ENCODE measurements at places on chromosomes 4 and X. TPM values are rescaled to one million over a fixed set of nuclear protein-coding genes. Genes with fewer than 3 reads are reported as not detected.

GRCh38 chr4:109160494-109160893 lies 142.0 kb downstream of the COL25A1 start:
- no peaks in the 10 kb centered on the region for H3K4me1 ChIP-seq
- no peak for DNase-seq
- no peak overlapping the region for H3K27ac ChIP-seq
- no peak overlapping the region for H3K4me3 ChIP-seq

- no peak overlapping the region for H3K27ac ChIP-seq
- H3K36me3 ChIP-seq: peaks cover 8% of the 10 kb centered on the region
- no peak overlapping the region for H3K4me3 ChIP-seq
Observed at GRCh38 chrX:53678667-53679066, 7.9 kb downstream of the HUWE1 start.

GRCh38 chr4:40559585-40560465 lies 69.8 kb downstream of the RBM47 start:
- H3K27ac ChIP-seq: no peak overlapping the region
- no peak for DNase-seq
- no peak overlapping the region for H3K4me3 ChIP-seq
- H3K36me3 ChIP-seq: no peaks in the 10 kb centered on the region
- peaks cover 1% of the 10 kb centered on the region for H3K27me3 ChIP-seq

- H3K4me1 ChIP-seq: peaks cover 4% of the 10 kb centered on the region
- no peaks in the 10 kb centered on the region for H3K36me3 ChIP-seq
- H3K27ac ChIP-seq: no peak overlapping the region
- no peak for DNase-seq
- no peaks in the 10 kb centered on the region for H3K27me3 ChIP-seq
Observed at GRCh38 chrX:38205039-38205438, 15.6 kb downstream of the SRPX start.

DCX gene
- polyA plus RNA-seq: not detected

FRAS1 gene
- polyA plus RNA-seq: 1.4 TPM

DNA sequence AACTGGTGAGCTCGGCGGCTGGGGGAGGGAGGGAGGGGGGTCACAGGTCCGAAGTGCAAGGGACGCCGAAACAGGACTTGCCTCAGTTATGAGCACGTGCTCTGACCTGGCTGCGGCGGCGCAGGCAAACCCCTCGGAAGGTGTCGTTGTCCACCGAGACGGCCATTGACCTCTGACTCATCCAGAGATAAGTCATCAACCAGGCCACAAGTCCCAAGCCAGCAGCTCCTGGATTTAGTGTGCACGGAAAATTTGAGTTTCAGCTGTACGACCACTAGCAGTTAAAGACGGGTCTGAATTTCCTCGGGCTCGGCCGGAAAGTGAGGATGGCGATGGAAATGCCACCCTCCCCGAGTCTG lies 674 bp downstream of the SH3D19 start:
- peak; percentile 68 for DNase-seq
- H3K4me3 ChIP-seq: peak overlapping the region; percentile 86

PHOX2B gene
- polyA plus RNA-seq: not detected

GRCh38 chrX:100864657-100865391 lies 9.3 kb downstream of the NOX1 start:
- H3K36me3 ChIP-seq: no peaks in the 10 kb centered on the region
- H3K4me1 ChIP-seq: peaks cover 14% of the 10 kb centered on the region
- no peak overlapping the region for H3K4me3 ChIP-seq
- H3K27ac ChIP-seq: peak overlapping the region; percentile 72

DNA sequence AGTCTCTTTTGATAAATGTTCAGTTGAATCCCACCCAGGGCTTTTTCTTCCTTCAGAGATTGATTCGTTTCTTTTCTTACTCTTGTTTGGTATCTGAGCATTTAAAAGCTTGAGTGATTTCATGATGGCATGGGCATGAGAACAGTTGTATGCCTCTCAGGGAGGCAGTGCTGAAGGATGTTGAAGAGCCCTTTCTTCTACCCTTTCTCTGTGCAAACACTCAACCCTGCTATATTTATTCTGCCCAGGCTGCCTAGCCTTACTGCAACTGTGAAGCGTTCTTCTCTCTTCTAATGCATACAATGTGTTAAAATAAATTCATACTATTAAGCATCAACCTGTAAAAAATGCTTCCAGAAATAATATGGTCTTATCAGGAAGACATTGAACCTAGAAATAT lies 367.6 kb upstream of the LCORL start:
- H3K4me1 ChIP-seq: peaks cover 5% of the 10 kb centered on the region
- H3K27me3 ChIP-seq: peaks cover 4% of the 10 kb centered on the region

DNA sequence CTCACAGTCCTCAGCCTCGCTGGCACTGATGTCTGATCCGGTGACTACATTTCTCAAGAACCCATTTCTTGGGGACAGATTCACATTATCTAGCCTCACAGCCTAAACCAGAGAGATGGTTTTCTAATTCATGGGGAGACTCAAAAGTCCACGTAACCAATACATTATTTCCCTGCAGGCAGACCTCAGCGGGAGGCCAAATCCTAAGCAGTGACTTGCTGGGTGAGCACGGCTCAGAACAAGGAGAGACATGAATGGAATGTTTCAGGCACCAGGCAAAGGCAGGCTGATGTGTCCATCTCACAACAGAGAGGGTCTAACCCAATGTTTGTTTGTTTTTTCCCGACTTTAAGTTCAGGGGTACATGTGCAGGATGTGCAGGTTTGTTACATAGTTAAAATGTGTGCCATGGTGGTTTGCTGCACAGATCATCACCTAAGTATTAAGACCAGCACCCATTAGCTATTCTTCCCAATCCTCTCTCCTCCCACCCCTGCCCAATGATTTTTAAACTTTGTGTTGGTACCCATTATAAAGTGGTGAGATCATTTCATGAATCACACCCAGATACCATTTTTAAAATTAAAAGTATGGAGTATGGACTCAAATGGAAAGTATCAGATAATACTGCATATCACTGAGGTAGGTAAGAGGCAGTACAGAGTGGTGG lies 53.3 kb downstream of the SCD5 start:
- DNase-seq: no peak
- no peak overlapping the region for H3K27ac ChIP-seq
- no peaks in the 10 kb centered on the region for H3K27me3 ChIP-seq
- no peaks in the 10 kb centered on the region for H3K4me1 ChIP-seq

GRCh38 chrX:152831391-152831790 lies 528 bp downstream of the NSDHL start:
- no peaks in the 10 kb centered on the region for H3K36me3 ChIP-seq
- no peak for DNase-seq
- peak overlapping the region; percentile 87 for H3K4me3 ChIP-seq
- peaks cover 18% of the 10 kb centered on the region for H3K4me1 ChIP-seq
- H3K27ac ChIP-seq: peak overlapping the region; percentile 50
- no peaks in the 10 kb centered on the region for H3K27me3 ChIP-seq

GRCh38 chr4:12707381-12708175 lies 776.6 kb downstream of the RAB28 start:
- H3K4me3 ChIP-seq: no peak overlapping the region
- no peak for DNase-seq
- H3K27ac ChIP-seq: no peak overlapping the region

SPANXA1 gene
- polyA plus RNA-seq: not detected

CSAG2 gene
- polyA plus RNA-seq: not detected

SYP gene
- polyA plus RNA-seq: 0.21 TPM

DNA sequence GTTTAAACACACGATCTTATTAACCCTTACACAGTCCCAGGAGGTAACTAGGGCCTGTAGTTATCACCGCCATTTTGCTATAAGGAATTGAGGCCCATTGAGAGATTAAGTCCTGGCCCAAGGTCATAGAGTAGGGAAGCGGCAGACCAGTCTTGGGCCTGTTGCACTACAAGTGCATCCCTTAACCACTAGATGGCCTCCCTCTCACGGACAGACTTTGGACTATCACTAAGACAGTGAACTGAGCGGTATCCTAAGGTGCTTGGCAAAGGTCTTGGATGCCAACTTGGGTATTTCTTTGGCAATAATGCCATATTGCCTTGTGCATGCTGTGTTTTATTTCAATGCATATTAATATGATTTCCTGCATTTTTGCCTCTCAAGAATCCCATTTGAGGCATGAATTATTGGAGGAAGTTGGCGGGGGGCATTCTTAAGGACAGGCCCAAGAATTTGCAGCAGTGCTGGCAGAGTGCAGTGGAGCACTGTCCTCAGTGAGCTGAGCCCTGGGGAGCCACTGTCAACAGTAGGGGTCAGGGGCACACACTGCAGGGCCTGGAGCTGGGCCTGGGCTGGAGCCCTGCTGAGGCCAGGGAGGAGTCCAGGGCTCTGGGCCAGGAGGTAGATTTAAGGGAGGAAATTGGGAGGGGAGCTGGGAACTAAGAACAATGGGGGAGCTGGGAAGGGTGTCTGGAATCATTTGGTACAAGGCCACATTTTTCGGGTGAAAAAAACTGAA lies 147.4 kb downstream of the SMIM20 start:
- no peaks in the 10 kb centered on the region for H3K36me3 ChIP-seq
- no peak overlapping the region for H3K27ac ChIP-seq
- H3K27me3 ChIP-seq: no peaks in the 10 kb centered on the region

- H3K36me3 ChIP-seq: no peaks in the 10 kb centered on the region
- no peak for DNase-seq
- H3K4me3 ChIP-seq: no peak overlapping the region
- H3K27ac ChIP-seq: no peak overlapping the region
- H3K27me3 ChIP-seq: no peaks in the 10 kb centered on the region
- peaks cover 4% of the 10 kb centered on the region for H3K4me1 ChIP-seq
Observed at GRCh38 chrX:13046141-13046855, 1.9 kb upstream of the FAM9C start.

DNA sequence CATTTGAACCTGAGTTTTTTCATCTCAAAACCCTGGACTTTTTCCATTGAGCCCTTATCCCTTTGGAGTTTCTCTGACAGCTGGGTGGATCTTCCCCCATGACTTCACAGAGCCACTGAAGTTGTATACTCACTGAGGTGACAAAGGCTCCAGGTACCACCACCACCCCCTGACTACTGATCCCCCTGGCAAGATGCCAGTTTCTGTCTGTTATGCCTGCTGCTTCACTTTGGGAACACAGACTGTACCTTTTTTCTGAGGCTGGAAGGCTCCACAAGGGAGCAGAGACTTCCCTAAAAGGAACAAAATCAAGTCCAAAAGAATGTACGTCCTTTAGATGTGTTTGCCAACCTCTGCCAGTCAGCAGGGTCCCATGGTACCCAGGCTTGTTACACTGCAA lies 160.3 kb upstream of the JADE1 start:
- no peaks in the 10 kb centered on the region for H3K27me3 ChIP-seq
- H3K36me3 ChIP-seq: no peaks in the 10 kb centered on the region
- H3K27ac ChIP-seq: no peak overlapping the region
- no peak overlapping the region for H3K4me3 ChIP-seq
- DNase-seq: no peak
- H3K4me1 ChIP-seq: no peaks in the 10 kb centered on the region

GRCh38 chr4:47705326-47705981 lies 132.4 kb downstream of the CORIN start:
- peaks cover 11% of the 10 kb centered on the region for H3K4me1 ChIP-seq
- H3K27ac ChIP-seq: no peak overlapping the region
- DNase-seq: no peak

DNA sequence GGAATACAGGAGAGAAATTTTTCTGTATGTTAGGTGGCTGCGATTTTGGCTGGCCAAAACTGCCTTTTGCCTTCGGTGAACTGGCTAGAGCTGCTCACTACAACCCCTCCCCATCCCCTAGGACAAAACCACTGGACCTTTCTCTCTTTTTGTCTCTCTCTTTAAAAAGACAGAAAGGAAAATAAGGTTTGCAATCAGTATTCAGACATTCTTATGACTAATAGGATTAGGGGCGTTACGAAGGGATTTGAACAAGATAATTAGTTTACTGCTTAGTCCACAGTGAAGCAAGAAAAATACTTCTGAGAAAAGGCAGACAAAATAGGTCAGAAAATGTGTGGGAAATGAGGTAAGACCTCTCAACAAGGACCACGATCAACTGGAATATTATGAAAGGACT lies 180.4 kb downstream of the SLIT2 start:
- peak overlapping the region; percentile 2 for H3K27ac ChIP-seq
- peak; percentile 30 for DNase-seq
- H3K36me3 ChIP-seq: no peaks in the 10 kb centered on the region
- peaks cover 20% of the 10 kb centered on the region for H3K4me1 ChIP-seq

GRCh38 chrX:13695601-13696115 lies 6.7 kb downstream of the RAB9A start:
- peaks cover 21% of the 10 kb centered on the region for H3K4me1 ChIP-seq
- no peaks in the 10 kb centered on the region for H3K36me3 ChIP-seq
- H3K4me3 ChIP-seq: no peak overlapping the region
- H3K27ac ChIP-seq: no peak overlapping the region
- no peak for DNase-seq

F9 gene
- not detected for polyA plus RNA-seq

GRCh38 chr4:187827631-187828030 lies 167.9 kb upstream of the ZFP42 start:
- H3K4me1 ChIP-seq: no peaks in the 10 kb centered on the region
- DNase-seq: no peak
- H3K36me3 ChIP-seq: no peaks in the 10 kb centered on the region
- H3K4me3 ChIP-seq: no peak overlapping the region

- no peaks in the 10 kb centered on the region for H3K36me3 ChIP-seq
- peak; percentile 52 for DNase-seq
- H3K27me3 ChIP-seq: no peaks in the 10 kb centered on the region
- H3K4me1 ChIP-seq: no peaks in the 10 kb centered on the region
Observed at GRCh38 chrX:107565931-107566603, 62.2 kb upstream of the PRPS1 start.

BTC gene
- polyA plus RNA-seq: 0.04 TPM

- H3K27ac ChIP-seq: no peak overlapping the region
- no peaks in the 10 kb centered on the region for H3K4me1 ChIP-seq
- peak; percentile 18 for DNase-seq
- no peaks in the 10 kb centered on the region for H3K36me3 ChIP-seq
- H3K4me3 ChIP-seq: no peak overlapping the region
Observed at GRCh38 chr4:154503598-154503997, 12.0 kb upstream of the DCHS2 start.

SOWAHB gene
- not detected for polyA plus RNA-seq

COL4A6 gene
- polyA plus RNA-seq: 0.33 TPM

DNA sequence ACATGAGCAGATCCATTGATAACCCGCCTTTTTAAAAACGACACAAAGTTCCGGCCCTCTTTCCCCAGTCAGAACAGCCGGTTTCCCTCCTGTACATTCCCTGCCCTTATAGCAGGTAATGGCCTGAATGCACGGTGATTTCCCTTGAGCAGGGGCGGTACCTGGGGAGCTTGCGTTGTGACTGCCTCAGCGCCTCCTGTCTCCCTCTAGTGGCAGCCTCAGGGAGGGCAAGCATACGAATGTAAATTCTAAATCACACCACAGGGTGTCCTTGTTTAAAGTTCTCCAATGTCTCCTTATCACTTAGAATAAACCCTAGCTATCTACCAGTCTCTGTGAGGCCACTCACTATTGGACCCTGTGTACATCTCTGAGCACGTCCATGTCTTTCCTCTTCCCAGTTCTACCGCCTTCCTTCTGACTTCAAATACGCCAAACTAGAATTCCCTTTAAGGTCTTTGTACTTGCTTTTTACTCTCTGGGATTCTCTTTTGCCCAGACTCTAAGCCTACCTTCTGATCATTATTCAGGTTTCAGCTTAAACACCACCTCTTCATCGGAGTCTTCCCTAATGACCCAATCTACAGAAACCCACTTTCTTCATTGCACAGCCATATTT lies 18.4 kb upstream of the LDB2 start:
- peak; percentile 74 for DNase-seq
- H3K4me1 ChIP-seq: peaks cover 9% of the 10 kb centered on the region
- no peaks in the 10 kb centered on the region for H3K27me3 ChIP-seq
- H3K36me3 ChIP-seq: no peaks in the 10 kb centered on the region

IL1RAPL1 gene
- polyA plus RNA-seq: 0.79 TPM

Measured in endothelial cell of umbilical vein (primary cell).